ENCODE measurements at places on chromosomes 1 and 21. TPM values are rescaled to one million over a fixed set of nuclear protein-coding genes. Genes with fewer than 3 reads are reported as not detected.

DNA sequence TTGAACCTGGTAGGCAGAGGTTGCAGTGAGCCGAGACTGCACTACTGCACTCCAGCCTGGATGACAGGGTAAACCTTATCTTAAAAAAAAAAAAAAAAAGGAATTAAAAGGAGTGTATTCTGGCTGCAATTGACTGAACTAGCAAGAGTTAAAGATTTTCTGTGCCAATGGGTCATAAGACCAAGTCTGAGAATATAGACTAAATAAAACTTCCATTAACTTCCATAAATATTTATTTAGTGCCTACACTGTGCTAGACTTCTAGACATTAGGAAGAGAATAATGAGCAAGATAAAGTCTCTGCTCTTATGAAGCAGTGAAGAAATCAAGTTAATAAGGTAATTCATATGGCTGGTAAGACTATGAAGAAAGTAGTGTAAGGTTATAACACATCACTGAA lies 27.2 kb downstream of the DPH5 start:
- no peak overlapping the region for H3K4me3 ChIP-seq
- H3K36me3 ChIP-seq = no peaks in the 10 kb centered on the region
- H3K27ac ChIP-seq = no peak overlapping the region

DNA sequence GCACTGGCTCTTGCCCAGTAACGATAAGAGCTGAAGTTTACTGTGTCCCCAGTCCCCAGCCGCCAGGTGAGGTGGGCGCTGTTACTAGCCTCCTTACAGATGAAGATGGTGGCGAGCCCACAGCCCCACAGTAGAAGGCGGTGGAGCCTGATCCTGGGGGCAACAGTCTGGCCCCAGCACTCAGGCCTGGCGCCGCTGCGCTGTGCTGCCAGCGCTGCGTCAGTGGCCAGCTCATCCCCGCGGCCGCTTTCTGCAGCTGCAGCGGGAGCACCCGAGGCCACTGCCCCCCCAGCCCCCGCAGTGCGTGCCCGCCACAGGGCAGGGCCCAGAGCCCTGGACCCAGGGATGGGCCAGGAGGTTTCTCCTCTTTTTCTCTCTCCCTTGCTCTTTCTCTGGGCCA lies 13.3 kb downstream of the H6PD start:
- H3K27ac ChIP-seq = no peak overlapping the region
- DNase-seq = no peak
- H3K36me3 ChIP-seq = no peaks in the 10 kb centered on the region
- no peak overlapping the region for H3K4me3 ChIP-seq

GRCh38 chr1:100834777-100835660 lies 59.6 kb downstream of the EXTL2 start:
- no peak overlapping the region for H3K27ac ChIP-seq
- no peak for DNase-seq
- no peaks in the 10 kb centered on the region for H3K4me1 ChIP-seq
- no peaks in the 10 kb centered on the region for H3K36me3 ChIP-seq
- no peak overlapping the region for H3K4me3 ChIP-seq

DNA sequence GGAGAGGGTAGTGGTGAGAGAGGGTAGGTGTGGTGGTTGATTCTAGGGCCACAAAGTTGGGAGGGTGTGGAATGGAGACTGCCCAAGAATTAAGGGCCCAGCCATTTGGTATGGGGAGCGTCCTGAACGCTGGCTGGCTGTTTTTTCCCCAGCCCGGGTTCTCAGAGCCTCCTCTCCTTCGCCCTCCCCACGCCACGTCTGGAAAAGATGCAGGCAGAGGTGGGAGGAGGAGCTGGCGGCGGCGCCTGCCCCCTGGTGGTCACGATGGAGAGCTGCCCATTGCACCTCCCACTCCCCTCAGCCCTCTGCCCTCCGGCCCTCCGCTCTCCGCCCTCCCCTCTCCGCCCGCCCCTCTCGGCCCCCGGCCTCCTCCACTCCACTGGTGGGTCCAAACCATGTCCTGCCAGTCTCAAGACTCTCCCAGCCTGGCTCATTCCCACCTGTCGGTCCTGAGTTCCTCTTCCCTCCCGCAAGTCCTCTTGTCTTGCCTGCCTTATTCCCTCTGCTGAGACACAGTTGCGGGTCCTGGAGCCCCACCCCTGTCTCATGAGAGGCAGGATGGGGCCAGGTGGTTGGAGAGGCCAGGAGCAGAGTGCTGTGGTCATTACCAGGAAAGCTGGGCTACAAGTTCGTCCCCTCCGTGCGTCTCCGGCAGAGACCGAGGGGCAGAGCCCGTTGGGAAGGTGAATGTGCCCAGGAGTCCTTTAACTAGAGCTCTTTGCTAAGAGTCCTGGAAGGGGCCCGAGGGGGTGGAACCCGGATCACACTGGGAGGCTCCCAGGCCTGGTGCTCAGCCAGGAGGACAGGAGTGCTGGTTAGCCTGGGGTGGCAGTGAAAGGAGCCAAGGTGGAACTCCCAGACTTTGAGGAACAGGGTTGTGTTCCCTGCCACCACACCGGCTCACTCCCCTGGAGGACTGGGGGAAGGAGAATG lies 22.6 kb downstream of the ETNK2 start:
- DNase-seq = peak; percentile 69
- H3K4me1 ChIP-seq = peaks cover 4% of the 10 kb centered on the region
- no peaks in the 10 kb centered on the region for H3K27me3 ChIP-seq
- no peak overlapping the region for H3K27ac ChIP-seq

- H3K27ac ChIP-seq = no peak overlapping the region
- peaks cover 10% of the 10 kb centered on the region for H3K4me1 ChIP-seq
These were observed 21.4 kb downstream of the SLC2A7 start for GRCh38 chr1:9004700-9005394.

PRAMEF18 gene
- not detected for polyA plus RNA-seq

TRIM67 gene
- not detected for polyA plus RNA-seq

SH3BGR gene
- 1.6 TPM for polyA plus RNA-seq

TLR5 gene
- 0.71 TPM for polyA plus RNA-seq

All from CD8-positive, alpha-beta memory T cell (primary cell).